ENCODE measurements at places on chromosomes 6 and 20.

GRCh38 chr6:138129190-138129589 lies 22.0 kb upstream of the PERP start:
- DNase-seq, result no peak

DNA sequence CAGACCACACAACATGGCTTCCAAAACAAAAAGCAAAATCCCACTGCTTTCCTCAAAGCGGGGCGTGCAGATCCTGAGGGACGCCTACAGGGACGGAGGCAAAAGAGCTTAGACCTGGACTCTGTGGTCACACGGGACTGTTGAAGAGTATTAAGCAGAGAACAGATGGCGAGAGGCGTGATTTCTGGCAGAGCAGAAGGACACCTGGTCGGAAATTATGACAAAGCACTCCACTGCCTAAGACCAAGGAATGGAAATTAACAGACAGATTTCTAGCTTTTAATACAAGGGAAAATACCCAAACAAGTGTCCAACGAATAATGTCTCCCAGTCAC lies 15.4 kb downstream of the CST7 start:
- no peak for DNase-seq

DNA sequence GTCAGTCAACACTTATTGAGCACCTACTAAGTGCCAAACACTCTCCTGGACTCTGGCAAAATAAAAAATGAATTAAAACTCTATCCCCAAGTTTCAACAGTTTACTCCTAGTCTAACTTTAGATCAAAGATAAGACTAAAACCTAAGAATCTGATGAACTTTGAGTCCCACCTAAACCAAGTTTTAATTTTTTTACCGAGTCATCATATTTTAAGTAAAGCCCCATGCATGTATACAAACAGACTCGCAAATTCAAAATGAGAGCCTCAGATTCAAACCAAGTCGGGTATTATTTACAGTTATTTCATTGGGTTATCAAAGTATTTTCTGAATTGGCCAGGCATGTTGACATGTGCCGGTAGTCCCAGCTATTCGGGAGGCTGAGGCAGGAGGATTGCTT lies 28.2 kb downstream of the BNIP5 start:
- no peak for DNase-seq

- no peak for DNase-seq
These were observed 35.8 kb upstream of the YWHAB start for GRCh38 chr20:44849703-44850102.
